ENCODE measurements at places on chromosomes 12 and 14.

- no peak for DNase-seq
These were observed 17.3 kb downstream of the SLC25A47 start for GRCh38 chr14:100340423-100340813.

GRCh38 chr12:40253936-40254335 is 29.1 kb downstream of the LRRK2 start:
- DNase-seq: no peak

GRCh38 chr14:83799233-83799632 is 1730.7 kb upstream of the FLRT2 start:
- DNase-seq: no peak

GRCh38 chr14:30082486-30082885 is 154.8 kb upstream of the PRKD1 start:
- no peak for DNase-seq

- no peak for DNase-seq
These were observed 6.6 kb downstream of the APPL2 start for GRCh38 chr12:105229371-105229770.

Data from GM06990 (cell line).